ENCODE measurements at places on chromosomes 4 and X.

DNA sequence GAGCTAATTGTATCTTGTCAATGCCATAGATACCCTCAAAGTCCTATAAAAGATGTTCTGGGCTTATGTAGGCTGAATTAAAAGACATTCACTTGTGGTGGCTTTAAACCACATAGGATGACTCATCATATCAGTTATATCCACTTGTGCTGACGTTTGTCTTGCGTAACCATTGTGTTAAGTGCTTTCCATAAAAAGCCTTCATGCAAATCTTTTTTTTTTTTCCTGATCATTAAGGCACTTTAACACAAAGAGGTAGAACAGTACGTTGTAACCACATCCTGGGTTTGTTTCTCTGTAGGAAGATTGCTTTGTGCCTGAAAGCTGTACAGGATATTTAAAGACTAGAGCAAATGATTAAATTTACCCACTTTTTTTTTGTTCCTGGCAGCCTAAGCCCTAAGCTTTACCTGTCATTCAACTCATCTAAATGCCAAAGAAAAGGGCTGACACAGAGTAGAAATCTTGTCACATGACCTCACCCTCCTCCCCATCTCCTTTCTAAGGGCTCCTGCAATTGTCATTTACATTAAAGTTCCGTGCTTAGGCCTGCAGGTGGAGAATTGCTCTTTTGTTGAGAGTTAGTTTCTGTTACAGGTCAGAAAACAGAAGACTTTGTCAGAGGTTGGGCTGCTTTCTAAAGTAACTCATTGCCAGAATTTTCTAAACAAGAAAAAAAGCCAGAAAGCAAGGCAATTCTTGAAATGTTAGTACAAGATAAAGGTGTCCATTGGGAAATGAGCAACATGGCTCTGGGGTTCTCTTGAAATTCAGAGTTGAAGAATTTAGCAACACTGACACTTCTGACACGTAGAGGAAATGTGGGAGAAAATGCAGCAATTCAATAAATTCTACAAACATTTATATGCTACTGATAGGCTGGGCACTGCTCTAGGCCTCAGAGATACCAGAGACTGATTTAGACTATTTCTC, 555.6 kb downstream of the PPARGC1A start:
- peak; percentile 31 for DNase-seq

- DNase-seq: no peak
Observed at GRCh38 chr4:38094419-38094818, 134.2 kb downstream of the PTTG2 start.

GRCh38 chrX:56089376-56089775, 142.8 kb upstream of the KLF8 start:
- DNase-seq: no peak

DNA sequence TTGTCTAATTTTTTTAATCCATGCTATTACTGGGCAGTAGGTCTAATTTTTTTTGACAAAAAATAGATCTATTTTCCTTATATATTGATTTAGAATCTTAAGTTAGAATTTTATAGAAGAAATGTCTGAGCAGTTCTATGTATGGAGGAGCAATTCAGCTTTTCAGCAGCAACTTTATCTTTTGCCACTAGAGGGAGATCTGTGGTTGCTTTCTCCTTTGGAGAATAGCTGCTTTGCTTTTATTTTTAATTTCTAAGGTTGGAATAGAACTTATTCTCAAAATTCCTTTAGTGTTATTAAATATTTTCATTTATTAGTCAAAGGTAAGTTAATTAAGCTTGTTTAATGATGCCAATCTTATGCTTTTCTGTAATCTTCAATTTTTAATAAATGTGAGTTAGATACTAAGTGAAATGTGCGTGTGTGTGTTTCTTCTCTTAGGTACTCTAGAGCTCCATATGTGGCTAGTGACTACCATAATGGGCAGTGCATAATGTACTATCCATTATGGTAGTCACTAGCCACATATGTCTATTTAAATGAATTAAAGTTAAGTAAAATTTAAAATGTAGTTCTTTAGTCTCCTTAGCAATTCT, 29.3 kb downstream of the FAM199X start:
- DNase-seq: no peak

- DNase-seq: peak; percentile 3
Observed at GRCh38 chrX:119503484-119503861, 35.2 kb downstream of the SLC25A5 start.

DNA sequence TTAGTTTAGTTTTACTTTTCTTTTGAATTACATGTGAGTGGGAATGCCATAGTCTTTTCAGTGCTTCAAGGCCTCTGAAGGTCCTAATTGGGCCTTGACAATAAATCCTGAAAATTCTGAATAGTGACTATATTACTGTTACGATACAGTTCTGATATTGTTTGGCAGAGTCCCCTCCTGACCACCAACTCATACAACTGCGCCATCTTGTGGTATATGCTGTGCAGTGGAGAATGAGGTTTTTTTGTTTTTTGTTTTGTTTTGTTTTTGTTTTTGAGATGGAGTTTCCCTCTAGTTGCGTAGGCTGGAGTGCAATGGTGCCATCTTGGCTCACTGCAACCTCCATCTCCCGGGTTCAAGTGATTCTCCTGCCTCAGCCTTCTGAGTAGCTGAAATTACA, 56.6 kb upstream of the CHRDL1 start:
- DNase-seq: no peak

- DNase-seq: no peak
Observed at GRCh38 chr4:8731364-8731763, 138.8 kb downstream of the CPZ start.

DNA sequence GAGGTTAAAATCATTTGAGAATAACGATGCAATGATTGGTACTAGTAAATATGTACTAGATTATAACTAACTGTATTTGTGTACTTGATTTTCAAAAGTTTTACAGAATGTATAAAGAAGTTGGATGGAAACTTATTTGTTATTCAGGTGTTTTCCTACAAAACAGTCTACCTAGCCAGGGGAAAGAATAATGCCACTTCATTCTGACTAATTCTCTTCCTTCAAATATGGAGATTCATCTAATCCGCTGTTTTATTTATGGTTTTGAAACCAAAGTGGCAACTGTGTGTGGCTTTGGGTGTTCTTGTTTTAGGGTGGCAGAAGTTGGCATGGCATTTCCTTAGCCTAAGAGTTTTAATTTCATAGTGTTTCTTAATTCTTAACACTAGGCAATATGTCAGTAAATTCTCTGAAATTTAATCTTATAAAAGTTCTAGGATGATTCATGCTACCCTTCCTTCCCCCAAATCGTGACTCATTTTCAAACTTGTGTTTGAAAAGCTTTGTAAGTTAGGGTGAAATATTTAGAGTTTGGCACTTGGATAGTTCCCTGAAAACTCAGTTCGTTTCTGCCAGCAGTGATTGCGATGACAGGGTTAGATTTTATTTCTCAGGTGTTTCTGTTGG, 62.6 kb downstream of the DCLK2 start:
- no peak for DNase-seq

- DNase-seq: no peak
Observed at GRCh38 chr4:96162636-96163035, 322.7 kb downstream of the PDHA2 start.

DNA sequence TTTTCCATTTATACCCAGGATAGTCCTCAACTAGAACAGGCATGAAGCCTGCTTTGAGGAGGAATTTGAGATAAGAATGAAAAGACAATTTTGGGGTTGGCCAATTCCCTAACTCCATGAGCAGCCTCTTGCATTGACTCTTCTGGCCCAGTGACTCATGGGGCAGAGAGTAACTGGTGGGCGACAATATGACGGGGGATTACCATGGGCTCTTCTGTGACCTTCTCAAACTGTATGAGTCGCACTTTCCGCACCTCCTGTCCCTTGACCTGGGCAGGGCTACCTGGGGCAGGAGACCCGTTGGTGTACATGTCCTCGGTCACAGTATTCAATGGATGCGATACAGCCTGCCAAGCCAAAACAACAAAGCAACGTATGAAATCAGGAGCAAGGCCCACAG, 13.3 kb downstream of the MPP1 start:
- DNase-seq: no peak

DNA sequence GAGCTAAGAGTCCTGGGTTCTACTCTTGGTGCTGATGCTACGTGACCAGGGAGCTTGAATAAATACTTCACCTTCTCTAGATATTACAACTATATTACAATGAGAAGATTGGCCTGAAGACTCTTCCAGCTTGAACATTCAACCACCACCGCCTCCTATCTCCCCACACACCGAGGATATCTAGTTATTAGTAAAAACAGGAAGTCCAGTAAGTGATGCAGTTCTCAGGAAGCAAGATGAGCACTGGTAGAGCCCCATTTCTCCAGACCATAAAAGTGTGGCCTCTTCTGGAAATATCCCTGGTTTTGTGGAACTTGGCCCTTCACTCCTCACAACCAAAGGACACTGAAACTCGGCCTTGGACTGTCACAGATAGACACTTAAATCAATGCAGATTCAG, 18.5 kb downstream of the PJA1 start:
- no peak for DNase-seq

- no peak for DNase-seq
Observed at GRCh38 chr4:20683766-20684165, 16.5 kb upstream of the PACRGL start.

DNA sequence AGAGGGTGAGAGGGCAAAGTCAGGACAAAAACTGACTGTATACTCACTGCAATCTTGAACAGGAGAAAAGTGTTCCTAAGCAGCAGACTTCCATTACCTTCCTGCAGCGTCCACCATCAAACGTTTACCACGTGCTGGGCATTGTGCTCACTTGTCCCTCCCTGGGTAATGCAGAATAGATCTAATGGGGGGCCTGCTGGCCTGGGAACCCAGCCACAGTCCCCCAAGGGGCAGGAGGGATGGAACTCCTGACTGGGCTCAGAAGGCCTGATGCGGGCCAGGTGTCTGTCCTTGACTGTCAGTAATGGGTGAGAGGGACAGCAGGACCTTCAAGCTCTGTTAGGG, 37.6 kb upstream of the FAM156A start:
- no peak for DNase-seq

GRCh38 chr4:105978684-105979296, 83.5 kb downstream of the NPNT start:
- DNase-seq: no peak

GRCh38 chr4:41795796-41796385, 47.4 kb upstream of the PHOX2B start:
- DNase-seq: no peak

GRCh38 chr4:146472404-146472803, 49.3 kb downstream of the SLC10A7 start:
- no peak for DNase-seq

DNA sequence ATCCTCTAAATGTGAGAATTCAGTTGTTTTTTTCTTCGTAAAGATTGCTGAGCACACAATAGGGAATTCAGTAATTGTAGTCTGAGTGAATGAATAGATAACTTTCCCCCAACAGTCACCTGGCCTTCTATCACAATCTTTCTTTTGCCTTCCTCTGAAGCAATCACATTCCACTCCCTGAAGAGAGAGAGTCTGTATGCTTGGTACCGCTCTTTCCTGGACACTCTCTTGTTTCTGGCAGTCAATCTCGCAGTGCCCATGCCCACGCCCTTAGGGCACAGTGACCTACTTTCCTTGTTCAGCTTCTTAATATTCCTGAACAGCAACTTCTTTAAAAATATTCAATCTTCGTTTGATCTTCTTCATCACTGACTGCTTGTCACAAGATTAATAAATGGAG, 255.9 kb downstream of the ADAMTS3 start:
- DNase-seq: no peak

DNA sequence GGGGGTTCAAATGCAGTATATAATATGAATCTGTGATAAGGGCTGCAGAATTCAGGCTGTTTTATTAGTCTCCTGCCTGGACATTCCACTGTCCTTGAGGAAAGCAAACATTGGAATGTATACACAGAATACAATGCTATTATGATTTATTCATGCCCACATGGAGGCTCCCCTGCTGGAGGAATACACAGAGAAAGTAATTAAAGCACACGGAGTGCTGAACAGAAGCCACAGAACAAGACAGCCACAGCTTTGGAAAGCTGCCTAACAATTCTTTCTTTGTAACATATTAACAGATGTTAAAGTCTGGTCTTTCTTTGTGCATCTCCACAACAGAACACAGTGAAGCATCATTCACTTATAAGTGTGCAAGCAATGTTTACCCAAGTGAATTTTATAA, 155.8 kb downstream of the ARAP2 start:
- DNase-seq: no peak

DNA sequence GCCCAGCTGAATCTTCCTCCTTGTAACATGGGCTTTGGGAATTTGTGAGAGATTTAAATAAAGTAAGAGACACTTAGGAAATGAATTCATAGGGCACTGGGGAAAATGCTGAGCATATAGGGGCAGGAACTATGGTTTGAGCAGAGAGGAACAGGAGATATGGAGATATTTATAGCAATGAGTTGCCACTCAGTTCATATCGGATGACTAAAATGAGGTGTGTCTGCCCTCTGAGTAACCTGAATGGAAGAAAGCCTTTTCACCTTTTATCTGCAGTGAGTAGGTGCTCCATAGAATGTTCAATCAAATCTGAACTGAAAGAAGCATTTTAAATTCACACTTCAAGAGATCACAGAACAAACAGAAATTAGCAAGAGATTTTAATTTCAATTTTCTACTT, 105.7 kb downstream of the CEP44 start:
- no peak for DNase-seq

GRCh38 chrX:43688586-43688985, 32.5 kb downstream of the MAOA start:
- DNase-seq: no peak

DNA sequence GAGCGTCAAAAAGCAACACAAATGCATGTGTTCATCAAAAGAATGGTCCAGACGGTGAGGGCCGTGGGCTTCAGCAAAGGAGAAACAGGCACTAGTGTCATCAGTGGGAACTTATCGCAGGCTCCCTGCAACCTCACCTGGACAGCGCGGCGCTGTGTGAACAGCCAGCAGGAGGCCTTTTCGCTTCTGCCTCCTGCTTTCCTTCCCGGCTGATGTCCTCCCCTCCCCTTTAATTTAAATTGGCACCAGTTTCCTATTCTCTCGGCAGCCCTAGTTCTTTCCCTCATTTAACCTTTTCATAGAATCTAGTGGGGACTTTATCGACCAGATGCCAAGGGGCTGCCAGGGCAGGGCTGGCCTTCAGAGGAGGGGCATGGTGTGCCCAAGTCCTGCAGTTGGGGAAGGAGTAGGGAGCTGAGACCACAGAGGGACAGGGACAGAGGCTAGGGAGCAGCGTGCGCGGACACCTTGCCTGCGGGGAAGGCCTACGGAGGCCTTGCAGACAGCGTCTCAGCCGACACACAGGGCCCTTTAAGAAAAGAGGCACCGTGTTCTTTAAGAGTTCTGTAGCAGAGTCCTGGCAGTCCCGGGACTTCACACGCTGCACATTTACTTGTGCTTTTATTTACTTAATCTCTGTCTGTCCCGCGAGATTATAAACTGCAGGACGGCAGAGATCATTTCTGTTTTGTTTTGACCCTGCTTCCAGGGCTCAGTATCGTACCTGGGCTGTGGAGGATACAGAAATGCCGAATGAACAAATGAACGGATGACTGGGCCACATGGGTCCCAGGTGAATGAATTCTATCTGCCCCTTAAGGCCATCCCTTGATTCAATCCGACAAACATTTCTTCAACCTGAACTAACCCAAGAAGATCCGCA, 8.4 kb upstream of the SORBS2 start:
- no peak for DNase-seq

GRCh38 chr4:95957759-95958158, 117.9 kb downstream of the PDHA2 start:
- no peak for DNase-seq

- DNase-seq: no peak
Observed at GRCh38 chr4:102569200-102569599, 68.0 kb downstream of the NFKB1 start.

- no peak for DNase-seq
Observed at GRCh38 chrX:46040001-46040400, 505.2 kb downstream of the ZNF674 start.
